ENCODE measurements at places on chromosomes 2 and 18.

DNA sequence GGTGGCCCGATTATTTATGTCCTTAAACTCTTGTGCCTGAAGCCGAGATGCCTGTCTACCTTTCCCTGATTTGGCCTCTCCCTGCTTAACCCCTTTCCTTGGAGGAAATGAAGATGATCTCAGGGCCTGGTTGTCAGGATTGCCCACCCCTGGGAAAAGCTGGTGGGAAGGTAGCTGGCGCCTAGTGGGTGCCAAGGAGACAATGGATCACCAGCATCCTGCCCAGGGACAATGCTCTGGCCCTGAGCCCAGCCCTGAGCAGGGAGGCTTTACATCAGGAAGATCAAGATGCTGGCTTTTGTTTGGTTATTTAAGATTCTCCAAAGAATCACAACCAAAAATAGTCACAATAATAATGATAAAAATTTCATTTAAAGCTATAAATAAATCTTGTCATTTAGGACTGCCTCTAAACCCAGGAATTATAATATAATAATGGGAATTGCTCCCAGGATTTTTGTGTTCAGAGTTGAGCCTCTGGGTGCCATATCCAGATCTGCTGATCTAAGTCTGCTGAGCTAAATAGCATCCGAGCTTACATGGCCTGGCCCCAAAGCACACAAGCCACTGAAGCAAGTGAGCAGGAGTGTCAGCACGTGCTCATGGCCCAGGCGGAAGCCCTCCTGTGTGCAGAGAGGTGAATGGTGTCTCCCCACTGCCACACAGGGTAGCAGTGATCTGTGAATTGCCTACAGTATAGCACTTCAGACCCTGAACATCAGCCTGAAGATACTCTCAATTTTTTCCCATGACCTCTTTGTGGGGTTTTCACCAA, 57.8 kb upstream of the MAP3K20 start:
- DNase-seq: no peak

- no peak for DNase-seq
Observed at GRCh38 chr2:147756069-147756468, 88.8 kb upstream of the ACVR2A start.

DNA sequence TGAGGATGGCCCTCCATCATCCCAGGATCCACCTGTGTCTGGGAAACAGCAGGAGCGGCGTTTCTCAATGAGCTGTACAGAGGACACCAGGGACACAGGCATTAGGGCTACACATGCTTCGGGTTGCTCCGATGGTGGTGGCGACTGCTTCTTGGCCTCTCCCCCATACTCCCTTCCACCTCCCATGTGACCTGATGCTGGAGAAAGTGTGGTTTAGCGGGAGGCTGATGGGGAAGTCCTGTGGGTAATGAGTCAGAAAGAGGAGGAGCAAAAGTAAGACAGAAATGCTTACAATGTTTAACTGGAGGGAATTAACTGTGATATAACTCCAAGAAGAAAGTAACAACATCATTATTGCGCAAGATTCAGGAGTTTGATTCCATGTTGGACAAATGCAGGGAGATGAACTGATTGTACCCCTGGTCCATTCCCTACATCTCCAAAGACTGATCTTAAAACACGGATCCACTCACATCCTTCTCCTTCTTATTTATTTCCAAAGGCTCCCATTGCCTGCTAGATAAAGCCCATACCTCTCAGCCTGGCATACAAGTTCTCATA, 186.6 kb downstream of the NRP2 start:
- no peak for DNase-seq

DNA sequence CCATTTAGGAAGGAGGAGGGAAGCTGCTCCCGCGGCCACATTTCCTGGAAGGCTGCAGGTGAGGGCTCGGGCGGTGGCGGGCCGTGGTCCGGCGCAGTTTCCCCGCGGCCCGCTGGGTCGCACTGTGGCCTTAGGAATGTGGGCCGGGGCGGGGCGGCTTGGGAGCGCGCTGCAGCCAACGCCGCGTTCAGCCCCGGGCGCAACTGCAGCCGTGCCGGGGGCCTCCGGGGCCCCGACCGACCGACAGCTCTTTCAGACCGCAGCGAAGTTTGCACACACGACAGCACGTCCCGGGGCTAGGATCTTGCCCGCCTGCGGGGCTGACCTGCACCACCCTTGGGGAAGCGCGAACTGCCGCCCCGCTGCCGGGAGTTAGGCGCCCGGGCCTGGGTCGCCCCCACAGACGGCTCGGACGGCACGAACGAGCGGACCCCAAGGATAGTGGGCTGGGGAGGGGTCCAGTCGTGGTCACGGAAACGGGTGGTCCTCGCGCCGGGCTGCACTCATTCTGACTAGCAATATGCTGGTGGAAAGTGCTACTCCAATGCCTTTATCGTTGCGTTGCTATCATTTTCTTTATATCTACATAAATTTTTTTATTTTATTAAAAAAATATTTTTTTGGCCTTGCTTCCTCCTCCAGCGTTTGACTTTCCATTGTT, 69.9 kb upstream of the DLX2 start:
- DNase-seq: peak; percentile 69

- DNase-seq: no peak
Observed at GRCh38 chr2:191479680-191480023, 198.3 kb upstream of the NABP1 start.

- no peak for DNase-seq
Observed at GRCh38 chr2:128250229-128251025, 68.2 kb downstream of the HS6ST1 start.

DNA sequence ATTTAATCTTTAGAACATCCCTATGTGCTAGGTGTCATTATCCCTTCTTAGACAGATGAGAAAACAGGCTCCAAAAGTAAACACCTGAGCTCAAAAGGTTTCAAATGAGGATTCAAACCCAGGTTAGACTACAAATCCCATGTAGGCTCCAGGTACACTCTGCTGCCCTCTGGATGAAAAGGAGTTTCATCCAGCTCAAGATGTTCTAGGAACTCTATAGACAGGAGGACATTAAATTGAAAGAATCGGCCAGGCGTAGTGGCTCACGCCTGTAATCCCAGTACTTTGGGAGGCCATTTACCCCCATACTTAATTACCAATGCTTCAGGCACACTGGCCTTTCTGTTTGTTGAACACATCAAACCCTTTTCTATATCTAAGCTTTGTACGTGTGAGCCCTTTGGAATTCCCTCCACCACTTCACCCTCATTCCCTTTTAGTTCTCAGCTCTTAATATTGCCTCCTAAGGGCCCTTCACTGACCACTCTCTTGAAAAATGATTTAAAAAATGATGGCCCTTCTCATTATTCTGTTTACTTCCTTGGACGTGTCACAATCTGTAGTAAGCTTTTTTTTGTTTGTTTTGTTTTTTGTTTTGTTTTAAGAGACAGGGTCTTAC, 10.7 kb downstream of the SLC25A12 start:
- DNase-seq: no peak

DNA sequence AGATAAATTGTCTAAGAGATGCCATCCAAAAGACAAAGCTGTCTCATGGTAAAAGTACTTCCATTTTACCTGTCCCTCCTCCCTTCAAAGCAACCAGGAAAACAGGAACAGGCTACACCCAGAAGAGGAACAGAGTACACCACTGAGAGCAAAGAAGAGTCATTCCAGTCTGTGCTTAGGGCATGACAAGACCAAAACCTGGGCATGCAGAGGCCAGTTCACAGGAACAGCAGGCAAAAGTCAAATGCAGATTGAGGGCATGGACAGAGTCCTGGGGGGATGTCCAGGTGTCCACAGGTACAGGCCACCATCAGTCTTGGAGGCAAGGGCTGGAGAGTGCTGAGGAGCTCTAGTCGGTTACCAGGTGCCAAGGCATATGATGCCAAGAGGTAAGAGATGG, 23.7 kb downstream of the PLEK start:
- DNase-seq: no peak

DNA sequence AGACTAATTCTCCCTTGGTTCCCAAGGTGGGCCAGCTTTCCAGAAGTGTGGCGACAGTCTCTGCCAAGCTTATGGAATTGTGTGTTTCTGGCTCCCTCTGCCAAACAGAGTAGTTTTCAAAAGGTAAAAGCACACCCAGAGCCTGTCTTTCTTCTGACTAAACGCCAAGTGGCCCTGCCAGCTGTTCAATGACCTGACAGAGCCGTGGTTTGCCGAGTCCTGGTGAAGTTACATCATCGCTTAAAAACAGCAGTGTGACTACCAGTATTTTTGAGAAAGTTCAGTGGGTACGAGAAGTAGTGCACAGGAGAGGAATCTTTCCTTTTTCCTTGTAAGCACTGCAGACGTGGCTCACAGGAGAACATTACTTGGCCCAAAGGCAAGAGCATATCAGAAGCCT, 1.9 kb downstream of the PER2 start:
- peak; percentile 93 for DNase-seq

GRCh38 chr2:174863183-174863582, 98.9 kb upstream of the CHRNA1 start:
- no peak for DNase-seq

GRCh38 chr2:158779621-158780020, 15.5 kb upstream of the DAPL1 start:
- no peak for DNase-seq

DNA sequence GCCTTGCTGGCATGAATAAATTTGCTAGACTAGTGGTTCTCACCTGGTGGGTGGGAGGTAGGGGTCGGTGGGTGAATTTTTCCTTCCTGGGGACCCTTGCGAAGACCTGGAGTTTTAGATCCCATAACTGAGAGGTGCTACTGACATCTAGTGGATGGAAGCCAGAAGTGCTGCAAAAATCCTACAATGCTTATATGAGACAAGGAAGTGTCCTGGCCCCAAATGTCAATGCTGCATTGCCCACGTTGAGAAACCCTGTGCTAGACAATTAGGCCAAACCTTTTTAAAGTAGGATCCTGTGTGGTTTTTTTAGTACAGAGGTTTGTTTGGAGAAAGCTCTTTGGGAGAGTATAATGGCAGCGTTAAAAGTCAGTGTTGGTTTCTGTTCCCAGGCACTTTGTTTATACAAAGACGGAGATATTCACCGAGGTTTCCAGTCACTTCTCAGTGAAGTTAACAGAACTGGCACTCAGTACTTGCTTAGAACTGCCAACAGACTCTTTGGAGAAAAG, 9.6 kb downstream of the SERPINB8 start:
- DNase-seq: peak; percentile 69

DNA sequence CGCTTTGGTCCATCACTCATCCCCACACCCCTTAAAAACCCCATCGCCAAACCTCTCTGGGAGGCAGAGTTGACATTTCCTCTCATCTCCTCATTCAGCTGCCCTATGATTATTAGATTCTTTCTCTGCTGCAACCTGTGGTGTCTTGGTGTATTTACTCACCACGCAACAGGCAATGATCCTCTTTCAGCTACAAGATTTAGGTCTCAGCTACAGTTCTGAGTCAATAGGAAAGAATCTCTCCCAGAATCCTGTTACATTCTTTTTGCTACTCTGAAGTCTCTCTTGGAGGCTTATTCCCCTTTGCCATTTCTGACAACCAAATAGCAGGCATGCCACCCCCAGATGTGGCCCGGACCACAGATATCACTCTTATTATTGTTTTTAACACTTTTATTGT, 468.3 kb upstream of the GYPC start:
- DNase-seq: no peak

Measured in sigmoid colon (tissue), 7 donors.